Mucosa of descending colon (tissue), 3 donors: ENCODE measurements at places on chromosomes 4 and X. TPM values are rescaled to one million over a fixed set of nuclear protein-coding genes. Genes with fewer than 3 reads are reported as not detected.

DNA sequence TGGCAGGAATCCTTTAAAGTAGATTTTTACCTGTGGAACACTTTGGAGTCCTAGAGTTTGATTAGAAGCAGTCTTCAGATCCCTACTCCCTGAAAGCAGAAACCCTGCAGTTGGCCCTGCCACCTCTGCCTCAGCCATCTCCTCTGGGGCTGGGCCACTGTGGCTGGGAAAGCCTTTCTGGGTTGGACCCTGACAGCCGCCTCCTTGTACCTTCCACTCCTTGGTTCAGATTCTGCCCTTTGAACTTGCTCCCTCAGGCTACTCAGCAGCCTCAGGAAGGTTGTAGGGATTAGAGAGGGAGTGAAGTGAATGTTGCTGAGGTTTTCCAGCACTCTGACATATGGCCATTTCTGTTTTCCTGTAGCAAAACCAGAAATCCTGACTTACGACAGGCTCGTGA, 65.5 kb downstream of the KIT start:
- no peak for DNase-seq

GYG2 gene
- 3.7 TPM for total RNA-seq

- DNase-seq = no peak
Observed at GRCh38 chrX:18895189-18895951, 88.5 kb downstream of the PHKA2 start.

DNA sequence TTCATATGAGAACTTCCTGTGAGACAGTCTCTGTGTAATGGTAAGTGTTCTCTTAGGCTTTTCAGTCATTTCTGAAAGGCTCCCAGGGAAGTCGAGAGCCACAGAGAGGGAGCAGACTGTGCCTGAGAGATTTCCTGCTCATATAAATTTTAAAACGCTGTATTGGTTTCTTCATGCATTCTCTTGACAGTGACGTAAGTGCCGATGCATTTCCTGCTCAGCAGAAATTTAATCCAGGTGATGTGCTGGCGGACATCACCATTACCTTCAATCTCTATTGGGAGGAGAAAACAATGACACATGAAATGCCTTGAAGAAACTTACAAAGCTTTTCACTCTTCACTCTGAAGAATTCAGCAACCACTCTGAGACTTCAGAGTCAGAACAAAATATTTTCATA, 383.6 kb downstream of the BMPR1B start:
- no peak for DNase-seq
